Tibial nerve (tissue), 4 donors: ENCODE measurements at places on chromosomes 6 and 20.

GRCh38 chr6:169657284-169657610 is 44.6 kb downstream of the WDR27 start:
- no peak for DNase-seq

GRCh38 chr6:43447604-43448003 is 7.7 kb downstream of the DLK2 start:
- DNase-seq, result no peak

GRCh38 chr6:138289739-138290138 is 71.4 kb upstream of the PBOV1 start:
- no peak for DNase-seq

GRCh38 chr6:136464148-136464547 is 86.1 kb downstream of the MAP7 start:
- DNase-seq, result no peak

DNA sequence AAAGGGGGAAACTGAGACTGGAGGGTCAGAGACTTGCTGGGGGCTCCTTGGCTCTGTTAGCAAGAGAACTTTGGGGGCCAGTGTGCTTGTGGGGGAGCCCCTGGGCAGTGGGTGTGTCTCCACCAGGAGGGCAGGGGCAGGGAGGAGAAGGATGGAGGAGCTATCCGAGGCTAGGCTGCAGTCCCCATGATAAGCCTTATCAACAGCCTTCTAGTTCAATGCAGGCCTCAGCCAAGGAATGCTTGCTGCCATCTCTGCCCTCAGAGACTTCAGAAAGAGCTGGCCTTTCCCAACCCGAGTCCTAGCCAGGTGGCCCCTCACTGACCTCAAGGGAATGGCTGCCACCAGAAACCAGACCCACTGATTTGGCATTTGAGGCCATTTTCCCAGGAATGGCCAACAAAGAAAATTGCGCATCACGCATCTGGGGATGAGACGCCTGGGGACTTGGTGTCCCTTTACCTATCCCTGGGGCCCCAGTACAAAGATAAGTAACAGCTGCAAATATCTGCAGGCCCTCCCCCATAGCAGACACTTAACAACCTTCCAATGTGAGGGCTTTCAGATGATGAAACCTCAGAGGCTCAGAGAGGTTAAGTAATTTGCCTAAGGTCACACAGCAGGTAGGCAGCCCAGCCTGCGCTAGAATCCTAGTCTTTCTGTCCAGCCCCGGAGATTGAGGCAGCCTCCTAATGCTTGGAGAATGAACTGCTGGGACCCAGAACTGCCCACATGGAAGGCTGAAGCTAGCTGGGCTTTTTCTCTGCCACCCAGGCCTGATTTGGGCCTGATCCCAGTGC is 4.9 kb downstream of the TGM2 start:
- no peak for DNase-seq

DNA sequence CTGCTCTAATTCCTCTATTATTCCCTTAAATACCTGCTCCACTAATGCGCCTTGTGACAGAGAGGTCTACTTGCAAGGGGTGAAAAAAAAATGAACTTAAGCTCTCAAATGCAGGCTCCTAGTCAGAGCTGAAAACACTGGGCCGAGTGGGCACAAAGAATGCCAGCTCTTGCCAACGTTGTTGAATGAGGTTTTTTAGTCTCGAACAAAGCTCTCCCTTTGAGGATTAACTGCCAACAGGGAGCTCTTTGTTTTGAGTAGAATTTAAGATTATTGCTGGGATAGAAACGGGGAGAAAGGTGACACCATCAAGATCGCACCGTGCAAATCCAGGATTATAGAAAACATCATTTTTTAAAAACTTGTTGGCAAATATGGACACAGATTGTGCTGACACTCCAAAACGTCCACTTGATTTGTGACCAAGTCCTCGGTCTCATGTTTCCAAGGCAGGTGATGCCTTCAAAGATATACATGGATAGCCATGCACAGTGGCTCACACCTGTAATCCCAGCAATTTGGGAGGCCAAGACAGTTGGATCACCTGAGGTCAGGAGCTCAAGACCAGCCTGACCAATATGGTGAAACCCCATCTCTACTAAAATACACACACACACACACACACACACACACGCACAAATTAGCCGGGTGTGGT is 163.2 kb downstream of the BMP7 start:
- DNase-seq, result no peak

DNA sequence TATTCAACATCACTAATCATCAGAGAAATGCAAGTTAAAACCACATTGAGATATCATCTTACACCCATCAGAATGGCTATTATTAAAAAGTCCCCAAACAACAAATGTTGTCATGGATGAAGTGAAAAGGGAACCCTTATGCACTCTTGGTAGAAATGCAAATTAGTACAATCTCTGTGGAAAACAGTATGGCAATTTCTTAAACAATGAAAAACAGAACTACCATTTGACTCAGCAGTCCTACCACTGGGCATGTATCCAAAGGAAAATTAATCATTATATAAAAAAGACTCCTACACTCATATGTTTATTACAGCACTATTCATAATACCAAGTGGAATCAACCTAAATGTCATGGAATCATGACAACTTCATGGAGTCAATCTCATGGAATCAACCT is 611.3 kb upstream of the GJE1 start:
- no peak for DNase-seq

DNA sequence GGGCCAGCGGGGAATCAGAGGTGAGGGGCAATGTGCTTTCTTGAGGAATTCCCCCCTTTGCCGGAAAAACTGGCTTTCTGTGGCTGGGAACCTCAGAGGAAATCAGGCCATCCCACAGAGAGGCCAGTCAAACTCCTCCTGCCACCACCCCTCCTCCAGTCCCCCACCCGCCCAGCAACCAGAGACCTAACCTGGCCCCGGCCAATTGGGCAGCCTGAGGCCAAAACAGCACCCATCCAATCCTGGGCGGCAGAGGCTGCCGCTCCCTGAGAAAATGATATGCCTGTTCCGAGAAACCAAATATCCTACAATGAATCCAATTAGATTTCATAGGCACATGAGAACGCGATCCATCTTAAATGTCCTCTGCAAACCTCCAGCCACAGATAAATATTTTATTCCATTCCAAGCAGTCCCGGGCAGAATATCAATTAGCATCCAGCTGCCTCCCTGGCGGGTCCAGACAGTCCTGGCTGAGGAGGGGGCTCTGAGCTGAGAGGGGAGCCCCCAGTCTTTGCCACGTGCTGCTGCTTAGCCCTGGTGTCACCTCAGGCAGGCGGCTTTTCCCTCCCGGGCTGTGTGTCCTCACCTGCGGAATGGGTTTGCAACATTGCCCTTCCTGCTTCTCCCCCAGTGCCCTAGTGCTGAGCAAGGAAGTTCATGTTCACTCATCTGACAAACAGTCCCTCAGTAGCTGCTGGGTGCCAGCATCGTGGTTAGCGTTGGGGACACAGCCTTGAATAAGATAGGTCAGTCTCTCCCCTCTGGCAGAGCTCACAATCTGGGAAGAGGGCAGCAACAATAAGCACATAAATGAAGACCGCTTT is 95.0 kb downstream of the DLGAP4 start:
- no peak for DNase-seq

DNA sequence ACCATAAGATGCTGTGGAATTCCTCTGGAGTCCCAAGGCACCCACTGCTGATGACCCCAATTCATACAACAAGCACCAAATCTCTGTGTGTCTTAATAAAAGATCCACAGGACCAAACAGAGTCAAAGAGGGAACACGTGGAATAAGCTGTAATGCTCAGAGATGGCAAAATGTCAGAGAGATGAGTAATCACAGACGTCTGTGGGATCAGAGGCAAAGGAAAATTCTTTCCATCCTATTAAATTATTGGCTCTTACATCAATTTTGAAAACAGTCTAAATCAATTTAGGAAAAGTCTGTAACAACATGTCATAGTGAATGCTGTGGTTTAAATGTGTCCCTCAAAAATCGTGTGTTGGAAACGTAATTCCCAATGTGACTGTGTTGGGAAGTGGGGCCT is 17.5 kb upstream of the SAMD3 start:
- no peak for DNase-seq

DNA sequence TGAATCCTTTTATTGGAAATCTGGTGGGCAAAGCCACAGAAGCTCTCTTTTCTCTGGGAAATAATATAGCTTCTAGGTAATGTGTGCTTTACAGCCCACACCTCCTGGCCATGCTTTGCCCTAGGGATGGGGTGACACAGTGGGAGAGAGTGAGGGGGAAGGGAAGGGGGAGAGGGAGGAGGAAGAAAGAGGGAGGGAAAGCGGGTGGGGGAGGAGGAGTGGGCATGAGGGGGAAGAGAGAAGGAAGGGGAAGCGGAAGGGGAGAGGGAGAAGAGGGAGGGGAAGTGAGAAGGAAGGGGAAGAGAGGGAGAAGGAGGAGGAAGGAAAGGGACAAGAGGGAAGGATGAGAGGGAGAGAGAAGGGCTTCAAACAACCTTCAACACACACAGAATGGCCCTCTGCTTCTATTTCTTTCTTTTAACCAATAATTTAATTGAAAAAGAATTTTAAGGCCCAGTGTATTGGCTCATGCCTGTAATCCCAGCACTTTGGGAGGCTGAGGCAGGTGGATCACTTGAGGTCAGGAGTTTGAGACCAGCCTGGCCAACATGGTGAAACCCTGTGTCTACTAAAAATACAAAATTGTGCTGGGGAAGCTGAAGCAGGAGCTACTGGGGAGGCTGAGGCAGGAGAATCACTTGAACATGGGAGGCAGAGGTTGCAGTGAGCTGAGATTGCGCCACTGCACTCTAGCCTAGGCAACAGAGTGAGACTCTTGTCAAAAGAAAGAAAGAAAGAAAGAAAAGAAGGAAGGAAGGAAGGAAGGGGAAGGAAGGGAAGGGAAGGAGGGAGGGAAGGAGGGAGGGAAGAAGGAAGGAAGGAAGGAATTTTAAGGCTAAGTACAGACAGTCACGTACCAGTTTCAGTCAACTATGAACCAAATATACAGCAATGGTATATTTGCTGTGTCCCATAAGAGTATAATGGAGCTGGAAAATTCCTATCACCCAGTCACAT is 75.2 kb downstream of the RSPH3 start:
- DNase-seq, result no peak

- no peak for DNase-seq
Observed at GRCh38 chr6:24323632-24324337, 34.1 kb downstream of the DCDC2 start.

DNA sequence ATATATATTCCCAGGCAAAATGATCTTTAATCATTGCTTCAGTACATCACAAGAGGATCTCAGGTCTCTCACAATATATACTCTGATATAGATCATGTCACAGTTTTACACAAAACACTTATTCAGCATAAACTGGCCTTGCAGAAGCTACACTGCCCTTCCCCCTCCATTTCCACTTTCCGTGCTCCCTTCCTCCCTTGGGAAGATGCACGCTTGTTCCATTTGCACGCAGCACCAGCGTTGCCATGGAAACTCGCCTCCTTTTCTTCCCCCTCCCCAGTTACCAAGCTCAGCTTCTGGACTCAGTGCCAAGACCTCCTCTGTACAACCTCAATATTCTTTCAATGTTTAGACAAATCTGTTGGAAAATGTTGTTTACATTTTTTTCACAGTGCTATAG is 154.6 kb downstream of the RFPL4B start:
- DNase-seq, result no peak

GRCh38 chr6:34524499-34524898 is 31.6 kb downstream of the SPDEF start:
- DNase-seq, result no peak

GRCh38 chr20:24825591-24825990 is 123.5 kb upstream of the CST7 start:
- no peak for DNase-seq

- no peak for DNase-seq
Observed at GRCh38 chr20:51661609-51662178, 106.5 kb downstream of the ATP9A start.
